GOT3 (cell line): ENCODE measurements at places on chromosomes 7 and 10.

DNA sequence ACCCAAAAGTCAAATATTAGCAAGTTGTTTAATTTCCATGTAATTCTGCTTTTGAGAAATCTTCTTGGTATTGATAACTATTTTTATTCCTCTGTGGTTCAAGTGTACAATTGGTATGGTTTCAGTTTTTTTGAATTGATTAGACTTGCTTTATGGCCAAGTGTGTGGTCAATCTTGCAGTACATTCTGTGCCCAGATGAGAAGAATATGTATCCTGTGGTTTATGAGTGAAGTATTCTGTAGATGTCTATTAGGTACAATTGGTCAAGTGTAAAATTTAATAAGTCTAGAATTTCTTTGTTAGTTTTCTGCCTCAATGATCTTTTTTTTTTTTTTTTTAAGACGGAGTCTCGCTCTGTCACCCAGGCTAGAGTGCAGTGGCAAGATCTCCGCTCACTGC, 36.6 kb upstream of the C7orf33 start:
- DNase-seq, result no peak

DNA sequence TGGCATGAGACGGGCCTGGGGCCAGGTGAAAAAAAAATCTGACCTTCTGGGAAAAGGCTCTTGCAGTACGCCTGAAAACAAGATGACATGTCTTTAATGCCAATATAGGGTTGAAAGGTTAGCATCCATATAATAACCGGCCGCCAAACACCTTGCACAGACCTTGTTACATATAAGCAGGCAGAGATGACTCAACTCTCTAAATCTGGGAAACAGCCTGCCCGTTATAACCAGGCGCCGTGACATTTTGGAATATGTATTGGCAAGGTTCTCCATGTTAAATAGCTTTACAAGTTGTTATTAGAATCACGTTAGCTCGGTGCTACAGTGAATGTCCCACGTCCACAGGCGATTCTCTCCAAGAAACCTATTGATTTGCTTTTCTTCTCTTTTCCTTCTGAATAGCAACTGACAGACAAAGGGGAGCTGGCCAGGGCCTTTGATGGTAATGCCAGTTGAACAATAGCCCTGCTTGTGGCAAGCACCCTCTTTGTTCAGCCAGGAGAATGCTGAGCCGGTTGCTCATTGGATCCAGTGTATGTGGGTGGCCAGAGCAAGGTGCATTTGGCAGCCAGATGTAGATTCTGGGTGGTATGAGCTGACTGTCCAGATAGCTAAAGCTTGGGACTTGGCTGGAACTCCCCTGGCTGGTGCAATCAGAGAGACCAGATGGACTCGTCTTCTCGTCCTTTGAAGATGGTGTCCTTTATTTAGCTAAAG, 80.1 kb upstream of the AUTS2 start:
- DNase-seq, result no peak

- no peak for DNase-seq
Measured at GRCh38 chr7:140723006-140723405, 26.5 kb downstream of the NDUFB2 start.

- DNase-seq, result no peak
Measured at GRCh38 chr7:8389593-8390261, 43.7 kb upstream of the NXPH1 start.

GRCh38 chr7:111460695-111461094, 101.6 kb downstream of the IMMP2L start:
- no peak for DNase-seq

DNA sequence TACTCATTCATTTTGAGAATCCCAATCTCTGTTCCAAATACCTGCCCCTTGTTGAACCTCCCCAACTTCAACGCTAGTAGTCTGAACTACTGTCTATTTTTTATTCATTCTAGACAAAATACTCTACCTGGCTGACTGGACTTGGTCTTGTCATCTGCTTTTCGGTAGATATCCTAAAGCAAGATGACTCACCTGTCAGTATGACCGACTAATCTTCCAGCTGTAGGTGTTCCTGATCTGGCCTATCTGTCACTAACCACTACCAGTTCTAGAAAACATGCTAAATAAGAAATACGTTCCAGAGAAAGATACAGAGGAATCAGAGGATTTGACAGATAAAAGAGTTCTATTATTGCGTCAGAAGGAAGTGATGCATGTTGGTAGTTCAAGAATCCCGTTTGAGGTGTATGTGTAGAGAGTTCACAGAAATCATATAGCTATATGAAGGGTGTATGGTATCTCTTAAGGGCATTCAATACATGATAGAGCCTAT, 81.1 kb downstream of the IDE start:
- DNase-seq, result no peak

DNA sequence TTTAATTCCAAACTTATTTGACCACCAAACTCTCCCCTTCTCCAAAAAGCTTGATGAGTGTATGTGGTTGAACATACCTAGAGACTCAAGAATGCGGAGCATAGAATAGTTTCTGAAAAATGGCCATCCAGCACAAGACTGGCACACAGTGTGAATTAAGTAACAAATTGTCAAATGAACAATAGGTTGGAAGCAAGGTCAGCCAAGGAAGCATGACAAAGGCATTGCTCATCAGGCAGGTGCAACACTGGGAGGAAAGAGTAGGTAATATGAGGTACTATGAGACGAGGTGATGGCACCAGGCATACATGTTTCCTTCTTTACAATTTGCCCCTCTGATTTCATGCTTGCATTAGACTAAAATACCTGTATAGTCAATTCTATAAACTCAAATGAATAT, 73.7 kb downstream of the DKK1 start:
- DNase-seq, result no peak

DNA sequence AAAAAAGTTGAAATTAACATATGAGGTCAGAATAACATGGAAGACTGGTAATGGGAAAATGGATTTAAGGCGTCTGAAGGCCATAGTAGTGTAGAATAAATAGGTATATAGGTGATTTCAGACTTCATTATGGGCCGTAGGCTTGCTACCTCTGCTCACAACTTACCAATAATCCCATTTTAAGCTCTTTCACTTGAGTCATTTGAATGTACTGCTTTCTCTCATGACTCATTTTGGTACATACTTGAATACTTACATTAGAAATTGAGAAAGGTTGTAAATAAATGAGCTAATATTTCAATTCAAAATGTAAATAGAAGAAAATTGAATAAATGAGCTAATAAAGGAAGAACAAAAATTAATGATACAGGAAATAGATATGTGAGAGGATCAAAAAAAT, 42.2 kb upstream of the NEUROD6 start:
- no peak for DNase-seq

GRCh38 chr10:43821103-43821502, 172.4 kb upstream of the ZNF32 start:
- no peak for DNase-seq

GRCh38 chr7:67489881-67490280, 493.2 kb downstream of the TYW1 start:
- DNase-seq, result no peak

DNA sequence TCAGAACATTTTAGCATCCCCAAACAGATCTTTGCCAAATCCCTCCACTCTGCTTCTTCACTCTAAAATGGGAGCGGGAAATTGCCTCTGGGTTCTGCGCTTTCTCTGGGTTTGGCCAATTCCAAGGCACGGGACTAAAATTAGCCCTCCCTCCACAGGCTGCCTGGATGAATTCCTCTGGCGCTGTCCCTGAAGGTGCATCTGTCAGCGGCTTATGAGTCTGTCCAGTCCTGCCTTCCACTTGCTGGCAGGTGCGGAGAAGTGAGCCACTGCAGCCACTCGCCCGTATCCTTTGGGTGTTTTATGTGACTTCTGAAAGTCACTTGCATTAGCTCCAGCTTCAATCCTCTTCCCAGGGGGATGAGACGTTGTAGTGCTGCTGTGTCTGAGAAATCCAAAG, 121.6 kb downstream of the SH2D4B start:
- no peak for DNase-seq

- DNase-seq, result no peak
Measured at GRCh38 chr10:14003517-14004184, 327.1 kb downstream of the FRMD4A start.

DNA sequence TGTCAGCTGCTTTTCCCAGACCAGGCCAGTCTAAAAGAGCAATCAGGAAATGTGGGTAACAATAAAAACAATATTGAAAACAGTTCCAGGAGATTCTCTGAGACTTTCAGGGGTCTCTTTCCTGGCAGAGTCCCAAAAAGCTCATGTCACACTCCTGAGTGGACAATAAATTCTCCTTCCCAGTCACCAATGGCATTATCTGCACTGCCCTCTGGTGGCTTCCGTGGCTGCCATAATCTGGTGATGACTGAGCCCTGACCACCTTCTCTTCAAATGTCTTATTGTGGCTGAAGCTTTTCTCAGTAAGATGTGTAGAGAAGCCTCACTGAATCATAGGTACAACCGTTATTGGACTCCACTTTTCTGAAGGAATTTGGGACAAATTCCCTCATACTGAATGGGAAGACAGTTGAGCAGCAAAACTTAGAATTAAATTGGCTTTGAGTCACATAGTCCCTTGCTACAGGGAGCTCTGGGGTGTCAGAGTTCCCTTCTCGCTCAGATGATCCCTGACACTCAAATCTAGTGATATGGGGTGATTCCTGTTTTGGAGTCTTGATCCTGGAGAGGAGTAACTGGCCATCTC, 24.4 kb upstream of the ASAH2 start:
- no peak for DNase-seq

- DNase-seq, result no peak
Measured at GRCh38 chr10:86289577-86289868, 77.1 kb downstream of the GRID1 start.

- DNase-seq, result no peak
Measured at GRCh38 chr10:103089493-103089892, 103.6 kb downstream of the NT5C2 start.

- DNase-seq, result no peak
Measured at GRCh38 chr7:128132426-128133069, 101.3 kb upstream of the LRRC4 start.

DNA sequence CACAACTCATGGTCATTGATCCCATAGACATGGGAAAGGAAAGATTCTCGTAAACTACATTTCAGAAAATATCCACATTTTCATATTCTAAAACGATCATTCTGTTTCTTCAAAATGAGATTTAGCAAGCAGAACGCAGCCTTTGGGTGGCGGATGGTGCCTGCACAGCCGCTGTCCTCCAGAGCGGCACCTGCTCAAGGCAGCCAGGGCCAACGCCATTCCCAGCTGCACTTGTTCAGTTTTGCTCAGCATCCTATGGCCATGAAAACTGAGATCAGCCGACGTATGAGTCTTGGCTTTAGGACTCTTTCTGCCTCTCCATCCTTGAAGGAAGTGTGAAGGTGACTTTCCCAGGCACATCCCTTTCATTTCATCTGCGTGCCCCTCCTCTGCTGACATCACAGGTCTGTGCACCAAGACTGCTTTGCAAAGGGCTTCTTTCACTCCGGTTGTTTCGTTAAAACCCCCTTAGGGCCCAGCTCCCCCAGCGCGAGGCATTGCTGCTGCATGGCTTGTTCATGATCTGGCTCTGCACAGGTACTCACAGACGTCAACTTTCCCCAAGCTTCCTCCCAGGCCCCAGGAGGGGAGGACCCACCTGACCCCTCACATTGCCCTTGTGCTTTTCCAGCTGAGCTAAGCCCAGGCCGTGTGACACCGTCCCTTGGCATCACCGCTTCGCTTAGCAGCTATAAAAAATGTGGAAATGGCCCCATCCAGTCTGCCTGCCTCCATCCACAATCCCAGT, 37.2 kb downstream of the TCERG1L start:
- DNase-seq, result no peak

GRCh38 chr10:124385627-124386185, 33.0 kb downstream of the OAT start:
- DNase-seq, result no peak

GRCh38 chr7:138898255-138898654, 82.9 kb downstream of the KIAA1549 start:
- no peak for DNase-seq

DNA sequence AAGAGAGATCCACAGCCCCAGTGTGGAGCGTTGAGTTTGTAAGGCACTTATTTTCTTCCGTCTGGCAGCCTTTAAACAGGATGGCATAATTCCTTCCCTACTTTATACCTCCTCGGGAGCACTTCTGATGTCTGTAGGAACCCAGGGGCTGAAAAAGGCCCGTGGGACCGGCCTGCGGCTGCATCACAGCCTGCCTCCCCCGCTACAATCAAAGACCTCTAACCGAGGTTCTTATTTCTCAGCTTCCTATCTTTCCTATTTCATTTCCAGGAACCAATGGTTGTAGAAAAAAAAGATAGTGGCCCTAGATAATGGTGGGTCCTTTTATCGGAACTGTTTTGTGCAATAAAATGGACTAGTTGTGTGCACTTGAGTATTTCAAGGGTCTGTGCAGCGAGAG, 4.1 kb upstream of the CTBP2 start:
- no peak for DNase-seq

DNA sequence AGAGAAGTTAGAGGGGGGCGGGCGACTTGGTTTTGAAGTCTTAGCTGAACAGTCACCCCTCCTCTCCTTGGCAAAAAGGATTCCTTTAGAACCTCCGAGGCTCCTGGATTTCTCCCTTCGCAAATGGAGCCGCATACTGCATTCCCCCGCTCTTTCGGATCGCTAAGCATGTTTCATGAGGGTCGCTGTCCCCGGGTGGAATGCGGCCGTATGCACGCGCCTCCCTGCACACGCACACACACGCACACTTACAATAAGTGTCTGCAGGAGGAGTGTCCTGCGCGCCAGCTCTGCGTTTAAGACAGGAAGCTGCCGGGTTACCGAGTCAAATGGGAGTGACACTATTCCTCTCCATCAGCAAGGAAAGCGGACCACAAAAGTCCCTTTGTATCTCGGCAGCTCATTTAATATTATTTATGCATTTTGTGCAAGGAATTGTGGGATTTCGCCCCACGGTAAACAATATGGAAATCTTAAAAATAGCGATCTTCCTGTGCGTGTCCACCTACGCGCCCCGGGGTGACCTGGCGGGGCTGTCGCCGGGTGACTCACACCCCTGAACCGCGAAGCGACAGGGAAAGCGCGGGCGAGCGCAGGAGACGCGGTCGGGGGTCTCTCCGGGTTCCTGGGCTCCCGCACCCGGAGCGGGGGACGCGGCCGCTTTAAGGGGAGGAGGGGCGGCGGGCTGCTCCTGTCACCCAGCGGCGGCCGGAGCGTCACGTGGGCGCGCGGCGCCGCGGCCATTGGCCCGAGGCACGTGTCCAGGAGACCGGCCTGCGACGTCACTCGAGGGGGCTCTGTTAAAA, 988 bp upstream of the EN2 start:
- DNase-seq, result no peak

- DNase-seq, result no peak
Measured at GRCh38 chr10:50610368-50610767, 13.4 kb downstream of the SGMS1 start.

GRCh38 chr10:106919871-106920282, 244.6 kb downstream of the SORCS1 start:
- no peak for DNase-seq

- no peak for DNase-seq
Measured at GRCh38 chr10:34522546-34522945, 292.6 kb downstream of the PARD3 start.

- no peak for DNase-seq
Measured at GRCh38 chr7:143455491-143455890, 12.2 kb downstream of the TAS2R60 start.

- DNase-seq, result no peak
Measured at GRCh38 chr10:131196176-131196885, 115.2 kb downstream of the TCERG1L start.
